ENCODE measurements at places on chromosomes 2 and 18. TPM values are rescaled to one million over a fixed set of nuclear protein-coding genes. Genes with fewer than 3 reads are reported as not detected.

Gene EN1
- 22.9 TPM for total RNA-seq

Gene SP140
- 1.2 TPM for total RNA-seq

Gene CTLA4
- total RNA-seq: not detected

Gene STPG4
- total RNA-seq: 0.49 TPM
